CD4-positive, alpha-beta T cell (primary cell): ENCODE measurements at places on chromosomes 16 and 17.

DNA sequence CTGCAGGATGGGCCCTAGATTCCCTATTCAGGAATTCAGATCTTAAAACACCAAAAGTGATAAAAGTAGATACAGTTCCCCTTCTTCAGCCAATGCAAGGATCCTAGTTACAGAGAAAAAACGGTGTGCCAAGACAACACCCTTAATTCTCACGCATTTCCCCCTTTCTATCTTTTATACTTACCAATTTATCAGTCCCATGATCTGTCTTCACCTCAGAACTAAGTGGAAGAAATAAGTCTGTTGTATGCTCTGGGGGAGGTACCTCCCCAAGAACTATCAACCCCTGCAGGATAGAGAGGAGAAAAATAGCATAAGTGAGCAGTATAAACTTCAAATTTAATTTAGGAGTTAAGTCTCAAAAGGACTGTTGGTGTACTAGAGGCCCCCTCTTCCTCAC is 83.2 kb downstream of the STH start:
- no peak for DNase-seq

- no peak for DNase-seq
Observed at GRCh38 chr17:61732169-61732568, 131.2 kb downstream of the BRIP1 start.

DNA sequence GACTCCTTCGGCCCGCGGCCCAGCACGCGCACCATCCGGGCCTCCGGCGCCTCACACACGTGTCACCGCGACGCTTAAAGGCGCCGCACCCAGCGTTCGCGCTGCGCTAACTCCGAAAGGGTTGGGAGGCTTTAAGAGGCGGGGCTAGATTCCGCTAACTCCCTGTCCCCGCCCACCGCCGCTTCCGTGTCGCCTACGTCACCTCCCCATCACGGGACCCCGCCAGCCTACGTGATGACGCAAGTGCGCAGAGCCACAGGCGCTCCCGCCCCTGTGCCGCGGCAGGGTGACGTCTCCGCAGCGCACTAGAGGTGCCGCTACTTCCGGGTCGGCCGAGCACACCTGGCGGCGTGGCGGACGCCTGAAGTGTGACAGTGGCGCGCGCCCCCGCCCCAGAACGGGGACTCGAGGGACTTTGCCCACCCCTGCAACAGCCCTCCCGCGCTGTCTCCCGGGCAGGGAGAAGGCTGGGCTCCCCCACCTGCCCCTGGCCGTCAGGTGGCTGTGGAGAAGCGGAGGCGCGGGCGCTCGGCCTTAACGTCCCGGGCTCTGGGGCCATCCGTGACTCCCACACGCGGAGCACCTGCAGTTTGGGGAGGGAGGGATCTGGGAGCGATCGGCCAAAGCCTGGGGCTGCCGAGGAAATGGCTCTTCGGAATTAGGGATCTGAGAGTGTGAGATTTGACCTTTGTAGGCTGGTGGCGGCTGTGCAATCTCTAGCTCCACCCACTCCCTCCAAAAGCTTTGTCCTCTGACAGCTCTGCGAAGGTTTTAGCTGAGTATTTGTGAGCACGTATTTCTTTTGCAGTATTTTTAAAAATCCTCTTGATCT is at the start of gene USP36:
TSS of gene USP36 (minus strand) at position 35 of the 832 bp plus-strand sequence. CDS start 4,451 bp downstream, outside the sequence.
- peak; percentile 100 for DNase-seq

GRCh38 chr16:29983420-29984136 is 9.9 kb downstream of the TAOK2 start:
- no peak for DNase-seq

- DNase-seq: peak; percentile 38
Observed at GRCh38 chr17:79023886-79024771, at the start of gene C1QTNF1. C1QTNF1 (plus strand) TSS chr17:79024169; CDS start chr17:79043969, 19,800 bp downstream.

GRCh38 chr17:57211543-57211942 is 44.8 kb upstream of the MSI2 start:
- no peak for DNase-seq

- DNase-seq: no peak
Observed at GRCh38 chr17:19331543-19332245, 30.8 kb downstream of the B9D1 start.

DNA sequence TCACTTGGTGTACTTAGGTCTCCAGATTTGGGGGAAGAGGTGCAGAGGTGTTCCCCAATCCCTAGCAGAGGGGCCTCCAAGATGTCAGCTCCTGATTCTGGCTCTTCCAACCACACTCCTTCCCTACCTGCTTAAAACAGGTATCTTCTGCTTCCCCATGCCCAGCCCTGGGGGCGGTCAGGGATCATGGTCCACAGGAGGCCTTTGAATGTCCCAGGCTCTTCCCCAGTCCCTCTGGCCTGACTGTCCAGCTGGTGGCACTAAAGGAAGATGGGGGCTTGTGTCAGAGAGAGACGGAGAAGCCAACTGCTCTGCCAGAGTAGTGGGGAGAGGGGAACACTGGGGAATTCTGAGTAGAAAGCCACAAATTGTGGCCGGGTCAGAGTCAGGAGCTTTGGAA is 3.8 kb downstream of the ARL4D start:
- no peak for DNase-seq

DNA sequence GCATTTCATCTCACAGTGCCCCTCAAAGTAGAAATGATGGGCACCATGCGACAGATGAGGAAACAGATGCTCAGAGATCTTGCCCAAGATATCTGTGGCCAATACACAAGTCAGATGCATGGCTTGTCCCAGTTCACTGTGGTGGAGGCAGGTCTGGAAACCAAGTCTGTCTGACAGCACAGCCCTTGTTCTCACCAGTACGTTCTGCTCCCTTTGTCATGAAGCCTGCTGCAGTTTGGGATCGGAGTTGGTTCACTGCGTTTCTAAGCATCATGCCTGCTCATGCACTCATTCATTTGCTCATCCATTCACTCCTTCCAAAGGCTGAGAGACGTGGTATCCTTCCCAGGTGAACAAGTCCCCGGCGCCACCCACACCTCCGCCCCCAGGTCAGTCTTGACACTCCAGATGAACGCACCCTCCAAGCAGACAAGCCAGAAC is 27.2 kb upstream of the MEAK7 start:
- DNase-seq: no peak

DNA sequence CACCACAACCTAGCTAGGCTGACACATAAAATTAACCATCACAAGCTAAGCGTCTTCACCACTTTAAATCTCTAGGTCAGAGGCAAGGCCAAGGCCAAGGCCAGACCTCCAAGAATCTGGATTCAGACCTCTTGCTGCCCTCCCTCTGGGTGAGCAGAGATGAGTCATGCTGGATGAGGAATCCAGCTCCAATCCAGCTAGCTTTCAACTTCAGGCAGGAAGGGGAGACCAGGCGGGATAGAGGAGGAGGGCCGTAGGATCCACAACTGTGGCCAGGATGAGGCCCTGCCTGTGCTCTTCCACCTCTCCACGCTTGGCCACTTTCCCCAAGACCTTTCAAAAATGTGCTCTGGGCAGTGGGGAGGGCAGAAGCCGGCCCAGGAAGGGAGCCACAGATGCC is 14.7 kb downstream of the LRRC75A start:
- DNase-seq: no peak

DNA sequence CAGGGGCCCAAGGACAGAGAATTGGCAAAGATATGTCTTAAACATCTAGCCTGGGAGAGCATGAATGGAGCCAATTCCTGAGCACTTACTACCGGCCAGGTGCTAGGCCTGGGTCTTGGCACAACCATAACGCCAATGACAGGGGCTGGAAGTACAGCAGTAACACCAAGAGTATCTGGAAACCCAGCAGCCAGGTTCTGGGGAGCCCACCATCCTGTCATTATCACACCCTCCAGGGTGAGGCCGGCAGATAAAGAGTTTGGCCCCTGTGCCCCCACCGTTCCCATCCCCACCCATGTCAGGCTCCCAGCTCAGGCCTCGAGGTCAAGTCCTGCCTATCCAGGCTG is 508 bp upstream of the TMC8 start:
- DNase-seq: no peak

DNA sequence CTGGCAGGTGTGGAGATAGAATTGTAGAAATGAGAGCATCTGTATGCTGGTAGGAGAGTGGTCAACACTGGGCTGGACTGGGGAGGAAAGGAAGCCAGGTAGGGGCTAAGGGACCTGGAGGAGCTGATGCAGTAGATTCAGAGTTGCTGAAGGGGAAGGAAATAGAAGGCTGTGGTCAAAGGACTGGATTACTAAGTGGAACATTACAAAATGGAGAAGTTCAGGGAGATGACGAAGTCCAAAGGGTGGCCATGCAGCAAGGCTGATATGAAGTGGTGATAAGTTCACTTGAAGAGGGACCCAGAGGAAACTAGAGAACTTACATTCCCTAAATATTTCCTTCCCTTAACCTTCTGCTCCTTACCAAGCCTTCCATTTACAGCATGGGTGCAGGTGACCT is 8.6 kb upstream of the CCL2 start:
- DNase-seq: peak; percentile 49

GRCh38 chr16:50313596-50314478 is 47.5 kb downstream of the ADCY7 start:
- DNase-seq: peak; percentile 65

- DNase-seq: no peak
Observed at GRCh38 chr16:69890114-69890891, 60.8 kb upstream of the CLEC18A start.
